Stimulated activated CD8-positive, alpha-beta memory T cell treated with anti-CD3 and anti-CD28 coated beads, Interleukin-7, amount 100 ng/mL, for 4 hours (primary cell): ENCODE measurements at places on chromosomes 11 and 22.

DNA sequence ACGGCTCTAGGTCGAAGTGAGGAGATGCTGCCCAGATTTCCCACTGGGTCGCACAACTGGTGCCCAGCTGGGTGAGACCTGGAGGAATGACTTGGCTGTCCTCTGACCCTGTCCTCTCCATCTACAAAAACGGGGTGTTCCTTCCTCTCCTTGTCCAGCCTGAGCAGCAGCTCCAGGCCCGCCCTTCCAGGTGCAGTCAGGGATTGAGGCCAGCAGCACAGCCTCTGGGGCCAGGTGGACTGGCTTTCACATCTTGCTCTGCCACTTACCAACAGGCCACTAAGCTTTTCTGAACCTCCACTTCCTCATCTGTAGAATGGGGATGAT is 91.7 kb upstream of the LMO1 start:
- no peak for DNase-seq

DNA sequence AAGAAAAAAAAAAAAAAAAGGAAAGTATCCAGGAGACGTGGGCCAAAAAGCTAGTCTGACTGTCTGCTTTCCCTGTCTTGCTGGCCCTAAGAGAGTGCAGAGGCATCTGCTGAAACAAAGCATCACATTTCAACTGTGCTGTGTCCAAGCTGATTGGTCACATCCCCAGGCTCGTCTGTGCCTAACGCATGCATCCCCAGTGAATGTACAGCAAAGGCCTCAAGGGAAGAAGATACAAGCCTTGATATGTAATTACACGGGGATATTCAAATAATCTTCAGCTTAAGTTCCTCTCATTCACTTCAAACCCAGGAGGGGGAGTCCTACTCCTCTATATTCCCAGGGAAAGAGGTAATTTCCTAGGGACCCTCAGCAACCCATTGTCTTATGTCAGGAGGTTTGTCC is 5.4 kb upstream of the SORL1 start:
- no peak for DNase-seq

GRCh38 chr22:31342389-31343140 is 3.6 kb downstream of the PATZ1 start:
- no peak for DNase-seq

DNA sequence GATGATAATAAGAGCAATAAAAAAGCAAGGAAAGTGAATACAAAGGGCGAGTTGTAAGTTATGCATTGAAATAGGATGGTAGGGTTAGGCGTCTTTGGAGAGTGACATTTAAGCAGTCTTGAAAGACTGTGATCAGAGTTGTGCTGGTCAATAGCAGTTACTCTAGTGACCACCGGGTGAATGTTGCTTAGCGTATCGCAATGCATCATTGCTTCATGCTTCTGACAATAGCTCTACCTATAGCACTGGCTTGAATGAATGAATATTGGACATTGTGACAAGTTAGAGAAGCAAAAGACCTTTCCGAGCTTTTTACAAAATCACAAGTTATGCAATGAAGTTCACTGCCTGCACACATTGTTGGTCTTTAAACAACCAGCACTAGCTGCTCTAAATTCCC is 7.7 kb upstream of the OR8B12 start:
- no peak for DNase-seq

- no peak for DNase-seq
Observed at GRCh38 chr11:91244912-91245311, 979.7 kb upstream of the FAT3 start.

DNA sequence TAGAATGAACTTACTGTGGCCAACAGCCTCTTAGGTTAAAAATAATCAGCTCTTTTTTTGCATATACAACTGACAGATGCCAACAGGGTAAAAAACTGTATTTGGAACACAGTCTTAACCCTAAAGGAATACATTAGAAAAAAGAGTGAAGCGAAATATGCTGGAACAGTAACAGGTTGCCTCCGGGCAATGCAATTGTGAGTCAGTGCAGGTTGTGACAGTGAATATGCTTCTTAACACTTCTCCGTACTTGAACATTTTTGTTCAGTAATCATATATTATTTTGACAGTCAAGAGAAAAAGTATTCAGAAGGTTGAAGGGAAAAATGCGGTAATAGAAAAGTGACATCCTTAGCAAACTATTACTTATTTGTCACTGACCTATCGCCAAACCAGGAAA is 98.5 kb downstream of the DBX1 start:
- DNase-seq = no peak

GRCh38 chr11:72003776-72004171 is 5.1 kb downstream of the IL18BP start:
- DNase-seq = no peak

- DNase-seq = no peak
Observed at GRCh38 chr11:132590986-132591385, 941.3 kb downstream of the OPCML start.
